Right lung (tissue), 10 donors: ENCODE measurements at places on chromosomes 1 and 21.

DNA sequence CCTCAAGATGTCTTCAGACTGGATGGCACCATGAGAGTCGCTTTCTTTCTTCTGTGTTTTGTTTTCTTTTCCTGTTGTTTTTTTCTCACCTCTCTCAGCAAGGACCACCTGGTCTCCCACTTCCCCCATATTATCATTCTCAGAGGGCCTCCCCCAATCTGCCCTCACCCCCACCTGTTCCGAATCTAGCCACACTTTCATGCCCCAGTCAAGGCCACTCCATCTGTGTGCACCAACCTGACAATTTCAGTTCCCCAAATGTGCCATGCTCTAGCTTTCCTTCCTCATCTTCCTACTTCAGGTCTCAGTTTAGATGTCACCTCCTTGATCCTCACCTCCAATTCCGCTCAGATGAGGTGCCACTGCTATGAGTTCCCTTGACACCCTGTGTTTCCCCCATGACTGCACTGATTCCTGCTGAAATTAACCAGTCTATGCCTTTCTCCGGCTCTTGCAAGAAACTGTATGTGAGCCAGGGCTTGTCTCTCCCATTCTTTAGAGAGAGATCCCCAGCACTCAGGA is 146.2 kb downstream of the PLPP3 start:
- no peak for DNase-seq

- DNase-seq = peak; percentile 40
These were observed 256.5 kb downstream of the PAPPA2 start for GRCh38 chr1:176719447-176719846.

DNA sequence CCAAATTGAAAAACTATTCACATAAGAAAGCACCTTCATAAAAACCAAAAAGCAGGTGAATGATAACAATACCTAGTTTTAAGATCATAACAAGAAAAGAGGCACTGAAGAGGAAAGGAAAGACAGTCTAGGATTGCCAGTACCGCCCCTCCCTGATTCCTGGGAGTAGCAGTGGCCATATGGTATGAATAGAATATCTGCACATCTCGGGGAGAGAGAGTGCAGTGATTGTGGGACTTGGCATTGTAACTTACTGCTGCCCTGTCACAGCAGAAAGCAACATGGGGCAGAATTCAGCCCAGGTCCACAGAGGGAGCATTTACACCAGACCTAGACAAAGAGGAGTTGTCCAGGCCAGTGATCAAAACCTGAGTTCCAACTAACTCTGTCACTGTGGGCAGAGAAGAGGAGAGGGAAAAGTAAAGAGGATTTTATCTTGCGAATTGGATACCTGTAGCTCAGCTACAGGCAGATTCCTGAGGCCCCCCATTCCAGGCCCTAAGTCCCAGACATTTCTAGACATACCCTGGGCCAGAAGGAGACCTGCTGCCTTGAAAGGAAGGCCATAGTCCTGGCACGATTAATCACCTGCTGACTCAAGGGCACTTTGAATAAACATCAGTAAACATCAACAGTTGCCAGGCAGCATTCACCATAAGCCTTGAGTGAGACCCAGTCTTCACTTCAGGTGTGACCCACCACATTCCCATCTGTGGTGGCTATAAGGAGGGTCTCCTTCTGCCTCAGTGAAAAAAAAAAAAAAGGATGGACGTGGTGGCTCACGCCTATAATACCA is 397.5 kb downstream of the TGFB2 start:
- DNase-seq = no peak

DNA sequence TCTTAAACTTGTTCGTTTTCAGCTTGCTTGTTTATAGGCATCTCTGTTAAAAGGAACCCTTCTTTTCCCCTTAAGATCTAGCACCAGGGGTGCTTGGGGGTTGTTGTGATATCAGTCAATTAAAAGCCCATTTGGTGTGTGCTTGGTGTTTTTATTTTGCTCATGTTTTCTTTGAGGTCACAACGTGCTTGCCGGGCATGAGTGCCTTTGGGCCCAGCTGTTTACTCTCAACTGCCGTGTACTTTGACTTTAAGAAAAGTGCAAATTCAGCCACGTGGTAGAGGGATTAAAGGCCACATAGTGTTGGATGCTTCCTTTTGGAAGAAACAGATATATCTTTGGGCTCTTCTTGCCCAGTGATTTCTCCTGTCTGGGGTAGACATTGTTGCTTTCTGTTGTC is 10.5 kb downstream of the ARID1A start:
- no peak for DNase-seq

DNA sequence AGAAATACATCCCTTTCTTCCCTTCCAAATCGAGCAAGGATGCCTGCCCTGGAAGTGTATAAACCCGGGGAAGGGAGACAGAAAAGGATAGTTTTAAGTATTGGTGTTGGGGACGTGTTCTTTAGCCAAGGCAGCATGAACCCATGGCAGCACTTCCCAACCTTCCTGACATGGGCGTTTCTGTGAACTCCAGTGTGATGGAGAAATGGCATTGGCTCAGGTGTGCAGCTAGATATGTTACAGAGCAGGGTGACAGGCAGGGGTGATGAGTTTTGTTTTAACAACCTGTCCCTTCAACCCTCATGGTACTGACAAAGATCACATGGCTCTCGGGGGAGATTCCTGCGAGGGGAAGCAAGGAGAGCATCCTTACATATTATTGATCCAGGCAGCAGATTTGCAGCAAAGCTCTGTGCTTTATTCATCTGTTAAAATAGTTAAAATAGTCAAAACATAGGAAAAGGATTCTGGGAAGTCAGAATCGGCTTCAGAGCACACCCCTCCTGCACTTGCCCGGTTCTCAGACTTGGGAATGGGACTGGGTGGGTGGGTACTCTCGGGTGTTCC is 4.0 kb downstream of the MX1 start:
- no peak for DNase-seq

DNA sequence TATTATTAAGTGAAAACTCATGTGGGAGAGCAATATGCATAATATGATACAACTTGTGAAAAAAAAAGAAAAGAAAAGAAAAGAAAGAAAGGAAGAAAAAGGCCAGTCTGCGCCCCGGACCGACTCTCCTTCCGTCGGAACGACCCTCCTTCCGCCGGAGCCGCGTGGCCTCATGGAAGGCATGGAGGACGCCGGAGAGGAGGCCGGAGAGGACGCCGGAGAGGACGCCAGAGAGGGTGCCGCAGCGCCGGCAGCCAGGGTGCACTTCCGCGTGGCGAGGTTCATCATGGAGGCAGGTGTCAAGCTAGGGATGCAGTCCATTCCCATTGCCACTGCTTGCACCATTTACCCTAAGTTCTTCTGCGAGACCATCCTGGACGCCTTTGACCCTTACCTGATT is 185.9 kb downstream of the NR5A2 start:
- no peak for DNase-seq

- no peak for DNase-seq
These were observed 210.8 kb upstream of the CACYBP start for GRCh38 chr1:174788981-174789380.

DNA sequence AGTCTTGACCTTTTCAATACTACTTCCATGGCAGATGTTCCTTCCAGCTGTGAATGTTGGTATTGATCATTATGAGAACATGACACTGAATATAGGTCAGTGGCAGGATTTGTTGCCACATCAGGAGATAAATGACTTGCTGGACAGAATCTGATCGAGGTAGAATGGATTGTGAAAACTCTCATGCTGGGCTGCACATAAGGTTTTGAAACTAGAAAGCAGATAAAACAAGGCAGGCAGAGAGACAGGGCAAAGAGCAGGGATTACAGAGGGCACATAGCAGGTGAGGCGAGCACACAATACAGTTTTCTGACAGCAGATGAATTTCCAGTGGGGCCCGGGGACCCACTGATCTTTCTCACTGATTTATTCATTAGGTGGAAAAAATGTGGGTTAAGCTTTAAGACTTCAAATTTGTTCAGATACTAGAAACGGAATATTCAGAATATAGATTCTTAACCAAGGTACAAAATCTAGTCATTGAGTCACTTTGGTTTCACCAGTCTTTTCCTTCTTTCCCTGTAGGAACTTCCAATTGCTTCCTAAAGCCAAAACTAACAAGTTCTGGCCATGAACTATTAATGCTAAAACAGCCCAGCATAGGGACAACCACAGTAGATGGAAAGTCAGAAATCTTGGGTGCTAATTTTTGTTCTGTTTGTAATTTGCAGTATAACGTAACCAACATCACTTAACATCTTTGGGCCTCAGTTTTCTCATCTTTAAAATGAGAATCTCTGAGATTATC is 296.0 kb upstream of the PTBP2 start:
- no peak for DNase-seq

GRCh38 chr1:218739426-218739825 is 394.3 kb downstream of the TGFB2 start:
- peak; percentile 81 for DNase-seq

DNA sequence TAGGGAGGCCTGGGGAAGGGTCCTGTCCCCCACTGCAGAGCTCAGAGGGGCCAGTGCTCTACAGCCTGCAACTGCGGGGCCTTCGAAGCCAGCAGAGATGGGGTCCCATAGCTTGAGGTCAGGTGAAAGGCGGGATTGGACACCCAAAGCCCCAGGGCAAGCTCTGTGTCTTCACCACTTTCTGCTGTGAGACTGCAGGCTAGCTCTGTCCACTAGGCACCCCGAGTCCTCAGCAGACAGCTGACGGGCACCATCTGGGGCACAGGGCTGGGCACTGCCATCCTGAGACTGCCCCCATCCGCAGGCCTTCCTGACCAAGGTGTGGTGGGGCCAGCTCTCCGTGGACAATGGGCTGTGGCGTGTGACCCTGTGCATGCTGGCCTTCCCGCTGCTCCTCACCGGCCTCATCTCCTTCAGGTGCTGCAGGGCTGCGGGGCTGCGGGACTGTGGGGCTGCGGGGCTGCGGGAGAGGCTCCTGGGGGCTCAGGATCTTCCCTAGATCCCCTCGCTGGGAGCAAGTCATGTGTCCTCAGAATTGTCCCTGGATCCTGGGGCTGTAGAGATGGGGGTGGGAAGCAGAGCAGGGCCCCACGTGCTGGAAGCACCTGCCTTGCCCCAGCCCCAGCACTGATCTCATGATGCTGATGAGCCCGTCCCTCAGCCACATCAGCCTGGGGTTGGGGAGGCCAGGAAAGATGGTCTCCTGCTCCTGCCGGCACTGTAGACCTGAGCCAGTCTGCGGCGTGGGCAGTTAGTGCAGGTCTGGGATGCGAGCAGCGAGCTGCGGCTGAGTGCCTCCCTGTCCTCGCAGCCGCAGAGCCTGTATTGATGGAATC is 46.8 kb downstream of the TRPM2 start:
- no peak for DNase-seq

DNA sequence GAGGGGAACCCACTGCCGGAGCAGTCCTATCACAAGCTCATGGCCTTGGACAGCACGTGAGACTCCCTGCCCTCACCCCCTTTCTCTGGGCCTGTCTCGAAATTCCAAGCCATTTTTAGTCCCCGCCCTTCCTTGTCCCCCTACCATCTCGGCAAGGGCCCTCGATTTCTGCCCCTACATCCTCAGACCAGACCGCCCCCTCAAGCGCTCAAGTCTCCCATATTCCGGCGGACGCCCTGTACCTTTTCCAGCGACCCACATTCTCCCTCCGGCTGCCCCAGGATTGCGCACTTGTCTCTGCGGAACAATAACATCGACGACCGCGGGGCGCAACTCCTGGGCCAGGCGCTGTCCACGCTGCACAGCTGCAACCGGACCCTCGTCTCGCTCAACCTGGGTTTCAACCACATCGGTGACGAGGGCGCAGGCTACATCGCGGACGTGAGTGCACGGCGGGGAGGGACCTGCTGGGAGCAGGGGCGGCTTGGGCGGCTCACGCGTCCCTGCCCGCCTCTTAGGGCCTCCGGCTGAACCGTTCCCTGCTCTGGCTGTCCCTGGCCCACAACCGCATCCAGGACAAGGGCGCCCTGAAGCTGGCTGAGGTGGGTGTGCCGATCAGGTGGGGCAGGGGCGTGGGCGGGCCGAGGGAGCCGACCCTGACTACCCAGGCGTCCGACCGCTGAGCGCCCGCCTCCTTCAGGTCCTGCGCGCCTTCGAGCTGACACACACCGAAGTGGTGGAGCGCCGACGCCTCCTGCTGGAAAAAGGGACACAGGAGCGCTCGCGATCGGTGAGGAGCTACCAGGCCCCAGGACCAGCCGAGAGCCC is 7.0 kb downstream of the LRRC71 start:
- peak; percentile 51 for DNase-seq

GRCh38 chr1:2561898-2562895 is 6.0 kb downstream of the TNFRSF14 start:
- DNase-seq = no peak

DNA sequence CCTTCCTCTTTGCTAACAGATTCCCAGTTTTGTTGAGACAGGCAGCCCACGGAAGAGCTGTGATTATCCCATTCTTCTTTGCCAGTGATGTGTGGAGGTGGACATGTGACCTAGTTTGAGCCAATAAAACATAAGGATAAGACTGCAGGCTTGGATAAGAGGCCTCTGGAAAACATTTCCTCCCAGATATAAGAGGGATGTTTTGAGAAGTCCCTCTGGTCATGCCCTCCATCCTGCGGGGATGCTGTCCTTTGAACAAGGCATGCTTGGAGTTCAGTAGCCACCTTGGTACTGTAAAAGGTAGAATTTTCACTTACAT is 155.7 kb downstream of the TM2D1 start:
- DNase-seq = no peak

- DNase-seq = no peak
These were observed 49.4 kb upstream of the FASLG start for GRCh38 chr1:172609528-172609927.

- DNase-seq = no peak
These were observed 79.8 kb upstream of the RALGPS2 start for GRCh38 chr1:178645157-178645807.

- DNase-seq = peak; percentile 32
These were observed 91.4 kb downstream of the OLFM3 start for GRCh38 chr1:101905283-101905835.

GRCh38 chr1:218553197-218553596 is 208.1 kb downstream of the TGFB2 start:
- no peak for DNase-seq

GRCh38 chr1:12472156-12472797 is 145.7 kb downstream of the DHRS3 start:
- no peak for DNase-seq

- DNase-seq = no peak
These were observed 27.7 kb downstream of the TRIM11 start for GRCh38 chr1:228378873-228379460.
